Esophagus squamous epithelium (tissue), 5 donors: ENCODE measurements at places on chromosomes 11 and 22.

DNA sequence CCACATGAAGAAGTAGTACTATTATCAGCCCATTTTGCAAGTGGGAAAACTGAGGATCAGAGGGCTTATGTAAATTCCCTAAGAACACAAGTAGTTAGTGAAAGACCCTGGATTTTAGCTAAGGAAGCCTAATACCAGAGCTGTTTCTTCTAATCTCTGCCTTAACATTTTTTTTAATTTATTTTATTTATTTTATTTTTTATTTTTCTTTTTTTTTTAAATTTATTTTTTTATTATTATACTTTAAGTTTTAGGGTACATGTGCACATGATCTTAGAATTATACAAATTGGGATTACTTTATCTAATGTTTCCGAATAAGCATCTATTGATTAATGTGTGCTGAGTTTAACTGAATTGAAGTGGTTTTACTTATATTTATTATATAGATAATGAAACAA, 1015.3 kb downstream of the LRRC4C start:
- no peak for DNase-seq

GRCh38 chr11:62025487-62026105, 58.2 kb upstream of the FTH1 start:
- DNase-seq: peak; percentile 31

GRCh38 chr22:29380032-29380781, 8.2 kb downstream of the AP1B1 start:
- DNase-seq: no peak

DNA sequence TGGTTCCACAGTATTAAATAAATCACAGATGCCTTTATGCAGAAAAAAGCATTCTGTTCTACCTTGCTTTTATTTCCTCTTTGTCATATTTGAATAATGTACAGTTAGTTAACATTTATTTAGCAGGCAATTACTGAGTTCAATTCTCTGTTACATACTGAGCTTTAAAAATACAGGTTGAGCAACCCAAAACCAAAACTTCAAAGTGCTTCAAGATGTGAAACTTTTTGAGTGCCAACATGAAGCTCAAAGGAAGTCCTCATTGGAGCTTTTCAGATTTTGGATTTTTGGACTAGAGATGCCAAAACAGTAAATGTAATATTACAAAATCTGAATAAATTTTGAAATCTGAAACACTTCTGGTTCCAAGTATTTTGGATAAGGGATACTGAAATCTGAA, 54.1 kb downstream of the PDHX start:
- no peak for DNase-seq

DNA sequence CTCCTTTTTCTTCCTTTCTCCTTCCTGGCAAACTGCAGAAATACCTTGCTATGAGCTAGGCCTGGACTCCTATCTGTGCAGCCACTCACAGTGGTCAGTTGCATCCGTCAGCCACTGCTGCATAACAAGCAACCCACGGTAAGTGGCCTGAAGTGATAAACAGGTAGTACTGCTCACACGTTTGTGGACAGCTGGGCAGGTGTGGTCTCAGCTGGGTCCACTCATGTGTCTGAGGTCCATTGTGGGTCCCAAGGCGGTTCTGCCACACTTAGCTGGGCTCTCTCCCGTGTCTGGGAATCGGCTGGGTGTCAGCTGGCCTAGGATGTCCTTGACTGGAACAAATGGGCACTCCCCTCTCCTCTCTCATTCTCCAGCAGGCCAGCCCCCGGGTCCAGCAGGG, 109.3 kb downstream of the BRD1 start:
- no peak for DNase-seq

- no peak for DNase-seq
These were observed 3.1 kb downstream of the MRGPRG start for GRCh38 chr11:3215346-3216026.

GRCh38 chr11:36392196-36392595, 96.1 kb downstream of the PRR5L start:
- DNase-seq: no peak

GRCh38 chr11:84812471-84812969, 814.6 kb downstream of the DLG2 start:
- DNase-seq: no peak
